Cardiac ventricle fibroblast (primary cell): ENCODE measurements at places on chromosomes 3 and 15. TPM values are rescaled to one million over a fixed set of nuclear protein-coding genes. Genes with fewer than 3 reads are reported as not detected.

The NR1I2 gene
- not detected in 2 replicates for total RNA-seq

The C3orf85 gene
- not detected in 2 replicates for total RNA-seq

The HTR3E gene
- not detected in 2 replicates for total RNA-seq

The MUSTN1 gene
- not detected in 2 replicates for total RNA-seq

The RGMA gene
- total RNA-seq: 14.9 and 19.3 TPM in 2 replicates

The RASGRP1 gene
- 0.05 and 0.25 TPM in 2 replicates for total RNA-seq

The PSTPIP1 gene
- not detected in 2 replicates for total RNA-seq

The SMCO1 gene
- not detected in 2 replicates for total RNA-seq

The ZNF662 gene
- total RNA-seq: 1.1 and 1.4 TPM in 2 replicates

The SLC15A2 gene
- total RNA-seq: 0.06 and 0.54 TPM in 2 replicates

The C15orf39 gene
- 10.7 and 11.5 TPM in 2 replicates for total RNA-seq

The VIPR1 gene
- total RNA-seq: 0.31 TPM in 1 of 2 replicates, not detected in the other

The FETUB gene
- not detected in 2 replicates for total RNA-seq

The GHSR gene
- not detected in 2 replicates for total RNA-seq

The ZBED2 gene
- total RNA-seq: not detected in 2 replicates
